ENCODE measurements at places on chromosomes 11 and 22.

DNA sequence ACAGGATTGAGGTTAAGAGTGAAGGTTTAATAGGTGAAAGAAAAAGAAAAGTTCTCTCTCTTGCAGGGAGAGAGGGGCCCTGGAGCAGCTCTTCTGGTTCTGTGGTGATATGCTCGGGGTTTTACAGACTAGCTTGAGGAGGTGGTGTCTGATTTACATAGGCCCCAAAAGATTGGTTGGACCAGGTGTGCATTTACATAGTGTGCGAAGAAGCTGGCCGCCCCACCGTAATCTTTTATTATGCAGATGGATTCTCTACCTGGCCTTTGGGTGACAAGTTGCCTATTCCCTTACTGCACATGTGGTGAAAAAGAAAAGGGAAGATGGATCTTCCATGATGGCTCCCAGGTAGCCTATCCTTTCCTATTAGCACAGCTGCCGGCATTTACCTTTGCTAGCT lies 219.9 kb upstream of the GRIA4 start:
- no peak for DNase-seq

GRCh38 chr11:131234221-131234620 lies 136.2 kb upstream of the NTM start:
- DNase-seq = no peak

GRCh38 chr11:68942095-68942620 lies 38.5 kb downstream of the IGHMBP2 start:
- no peak for DNase-seq

- no peak for DNase-seq
Measured at GRCh38 chr22:43001271-43002201, 13.4 kb downstream of the PACSIN2 start.

- DNase-seq = peak; percentile 40
Measured at GRCh38 chr22:49935561-49935960, 17.1 kb downstream of the CRELD2 start.

- DNase-seq = no peak
Measured at GRCh38 chr11:113504586-113504985, 29.4 kb upstream of the DRD2 start.

- DNase-seq = peak; percentile 1
Measured at GRCh38 chr11:86671531-86672006, 847 bp downstream of the ME3 start.

- DNase-seq = no peak
Measured at GRCh38 chr22:40862537-40862936, 624 bp upstream of the DNAJB7 start.

- no peak for DNase-seq
Measured at GRCh38 chr11:64796047-64796756, 6.8 kb downstream of the MAP4K2 start.

- DNase-seq = no peak
Measured at GRCh38 chr11:86069408-86070101, 671 bp upstream of the PICALM start.

DNA sequence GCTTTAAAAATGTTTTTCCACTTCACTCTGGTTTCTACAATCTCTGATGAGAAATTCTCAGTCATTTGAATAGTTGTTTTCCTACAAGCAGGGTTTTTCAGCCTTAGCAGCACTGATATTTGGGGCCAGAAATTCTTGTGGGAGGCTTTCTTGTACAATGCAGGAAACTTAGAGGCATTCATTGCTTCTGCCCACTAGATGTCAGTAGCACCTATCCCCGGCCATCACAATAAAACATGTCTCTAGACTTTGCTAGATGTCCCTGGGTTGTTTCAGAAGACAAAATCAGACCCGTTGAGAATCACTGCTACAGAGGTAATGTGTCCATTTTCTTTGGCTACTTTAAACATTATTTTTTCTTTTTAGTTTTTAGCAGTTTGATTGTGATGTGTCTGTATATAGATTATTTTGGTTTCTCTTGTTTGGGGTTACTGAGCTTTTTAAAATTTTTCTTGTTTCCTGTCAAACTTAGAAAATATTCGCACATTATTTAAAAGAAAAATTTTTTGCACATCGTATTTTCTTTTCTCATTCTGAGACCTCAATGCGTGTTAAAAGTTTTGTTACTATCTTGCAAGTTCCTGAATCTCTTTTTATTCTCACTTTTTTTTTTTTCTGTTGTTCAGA lies 60.8 kb upstream of the CCDC179 start:
- no peak for DNase-seq

DNA sequence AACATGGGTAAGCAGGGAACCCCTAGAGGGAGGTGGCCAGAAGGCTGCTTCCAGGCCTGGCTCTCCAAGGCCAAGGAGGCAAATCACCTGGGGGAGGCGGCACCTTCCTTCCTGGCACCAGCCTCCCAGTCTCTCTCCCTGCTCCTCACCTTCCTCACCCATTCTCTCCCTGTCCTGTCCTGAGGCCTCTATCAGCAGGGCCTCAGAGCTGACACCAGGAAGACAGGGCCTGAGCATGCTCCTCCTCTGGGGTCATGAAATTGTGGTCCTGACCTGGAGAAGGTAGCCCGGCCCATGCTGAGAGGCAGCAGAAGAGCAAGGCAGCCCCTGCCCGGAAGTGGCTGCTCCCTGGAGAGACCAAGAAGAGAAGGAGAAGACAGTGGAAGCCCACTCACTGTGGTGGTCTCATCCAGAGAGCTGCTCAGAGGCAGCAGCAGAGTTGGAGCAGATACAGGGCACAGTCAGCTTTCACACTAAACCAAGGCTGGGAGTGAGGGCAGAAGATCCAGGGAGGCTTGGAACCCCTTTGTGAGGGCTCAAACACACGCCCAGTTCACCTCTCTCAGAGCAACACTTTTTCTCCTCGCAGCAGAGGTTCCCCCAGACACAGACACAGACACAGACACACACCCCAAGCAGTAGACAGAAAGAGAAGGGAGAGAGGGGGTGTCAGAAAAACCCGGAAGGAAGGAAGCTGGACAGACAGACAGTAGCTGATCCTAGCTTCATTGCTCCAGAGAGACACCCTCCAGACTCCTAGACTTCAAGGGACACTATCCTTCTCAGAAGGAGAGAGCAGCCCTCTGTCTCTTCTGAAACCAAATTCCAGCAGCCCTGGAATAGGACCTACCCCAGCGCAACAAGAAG lies 1.8 kb downstream of the BCL9L start:
- no peak for DNase-seq
